ENCODE measurements at places on chromosomes 5 and 9.

DNA sequence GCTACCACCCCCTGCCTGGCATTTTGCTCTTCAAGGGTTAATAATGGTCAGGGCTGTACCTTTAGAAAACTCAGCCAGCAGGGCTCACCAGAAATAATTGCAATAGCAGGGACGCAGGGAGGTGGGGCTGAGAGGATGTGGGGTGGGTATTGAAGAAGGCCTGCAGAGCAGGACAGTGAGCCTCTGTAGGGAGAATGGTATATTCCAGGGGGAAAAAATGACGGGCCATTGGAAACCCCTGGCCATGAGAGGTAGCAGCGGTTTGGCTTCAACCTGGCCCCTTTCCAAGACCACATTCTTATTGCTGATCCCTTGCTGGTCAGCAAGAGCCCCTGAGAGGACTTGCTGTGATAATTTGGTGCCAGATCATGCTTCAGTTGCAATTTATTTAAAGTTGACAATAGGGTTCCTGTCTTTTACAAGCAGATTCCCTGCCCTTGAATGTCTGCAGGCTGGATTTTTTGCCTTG lies 36.7 kb upstream of the CTNNA1 start:
- DNase-seq, result no peak

GRCh38 chr9:112076814-112077213 lies 98.3 kb downstream of the SUSD1 start:
- DNase-seq, result no peak

- DNase-seq, result no peak
Observed at GRCh38 chr9:127614961-127615360, 2.9 kb downstream of the STXBP1 start.

GRCh38 chr9:87226896-87227295 lies 270.8 kb upstream of the DAPK1 start:
- no peak for DNase-seq

- no peak for DNase-seq
Observed at GRCh38 chr5:133260715-133261114, 208.9 kb downstream of the HSPA4 start.

GRCh38 chr5:96476654-96477053 lies 43.6 kb upstream of the PCSK1 start:
- no peak for DNase-seq

All from nucleus accumbens (tissue), 56 donors.